A549 treated with Hydrocortisone at 1 μM for 4 hours (cell line): ENCODE measurements at places on chromosomes 5 and 9. TPM values are rescaled to one million over a fixed set of nuclear protein-coding genes. Genes with fewer than 3 reads are reported as not detected.

Gene SMIM32
- not detected in 5 replicates for total RNA-seq

Gene SKP1
- 608 to 781 TPM (median 629 TPM) in 5 replicates for total RNA-seq

Gene NIPAL4
- total RNA-seq: 9.7 to 14.3 TPM (median 11.1 TPM) in 5 replicates

Gene QRFP
- not detected in 5 replicates for total RNA-seq

Gene FOXD4L5
- total RNA-seq: 0.03 TPM in 3 of 5 replicates, not detected in the others

Gene ALDH1A1
- total RNA-seq: 4,480 to 7,218 TPM (median 5,416 TPM) in 5 replicates

Gene NPDC1
- 44.0 to 83.3 TPM (median 79.5 TPM) in 5 replicates for total RNA-seq

Gene ANKRD18B
- 4.8 to 7.7 TPM (median 5.3 TPM) in 5 replicates for total RNA-seq
